ENCODE measurements at places on chromosomes 6 and 20. TPM values are rescaled to one million over a fixed set of nuclear protein-coding genes. Genes with fewer than 3 reads are reported as not detected.
A peak's percentile ranks its signal among the peaks of the same experiment; 100 is the strongest.

Gene KCNS1
- not detected for total RNA-seq

Gene PRICKLE4
- 2.9 TPM for total RNA-seq

Gene ARG1
- 0.69 TPM for total RNA-seq

Gene ANKRD66
- not detected for total RNA-seq

Gene WDR27
- total RNA-seq, result 60.6 TPM

Gene C6orf47
- 13.4 TPM for total RNA-seq

Gene SNAP25
- 0.39 TPM for total RNA-seq

Gene SLC22A16
- not detected for total RNA-seq

Gene SRSF12
- not detected for total RNA-seq

GRCh38 chr20:33992923-33993575 lies 662 bp upstream of the RALY start:
- DNase-seq, result peak; percentile 95

DNA sequence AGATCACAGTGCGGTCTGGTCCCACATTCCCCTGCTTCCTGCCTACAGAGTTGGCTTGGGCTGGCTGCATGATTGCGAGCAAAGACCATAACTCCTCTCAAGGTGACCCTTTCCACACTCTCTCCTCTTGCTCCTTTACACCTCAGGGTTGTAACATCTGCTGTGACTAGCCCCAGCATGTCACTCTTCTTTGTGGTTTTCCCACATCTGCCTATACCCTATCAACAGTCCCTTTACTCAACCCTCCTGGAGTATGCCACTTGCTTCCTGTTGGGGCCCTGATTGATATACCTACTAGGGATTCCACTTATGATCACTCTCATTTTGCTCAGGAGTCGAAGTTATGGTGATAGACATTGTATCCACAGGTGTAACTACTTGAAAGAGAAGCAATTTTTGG lies 58.9 kb upstream of the SGK1 start:
- no peak for DNase-seq

DNA sequence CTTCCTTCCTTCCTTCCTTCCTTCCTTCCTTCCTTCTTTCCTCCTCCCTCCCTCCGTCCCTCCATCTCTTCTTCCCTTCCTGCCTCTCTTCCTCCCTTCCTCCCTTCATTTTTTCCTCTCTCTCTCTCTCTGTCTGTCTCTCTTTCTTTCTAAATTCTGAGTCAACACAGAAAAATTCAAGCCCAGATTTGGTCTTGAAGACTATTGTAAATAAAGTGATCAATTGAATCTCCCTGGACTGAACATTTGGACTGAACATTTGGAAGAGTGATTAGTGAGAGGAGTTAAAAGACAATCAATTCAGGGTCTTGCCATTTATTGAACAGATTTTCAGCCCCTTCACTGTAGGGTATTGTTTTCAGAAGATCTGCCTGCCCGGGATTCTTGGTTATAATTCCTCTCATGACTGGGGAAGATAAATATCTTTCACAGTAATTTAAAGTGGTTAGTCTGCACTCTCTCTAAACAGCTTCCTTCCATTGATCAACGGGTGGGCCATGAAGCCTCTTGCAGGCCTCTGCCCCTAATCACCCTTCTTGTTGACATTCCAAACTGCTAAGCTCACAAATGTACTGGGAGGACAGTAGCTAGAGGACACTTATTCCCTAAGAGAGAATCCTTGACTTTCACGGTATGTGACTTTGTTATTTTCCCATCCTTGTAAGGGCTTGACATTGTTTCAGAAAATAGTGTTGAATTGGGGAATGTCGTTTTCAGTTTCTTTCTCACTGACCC lies 101.7 kb upstream of the BMP2 start:
- no peak for DNase-seq

GRCh38 chr6:109263873-109264700 lies 118.2 kb downstream of the CD164 start:
- DNase-seq, result no peak

- DNase-seq, result no peak
These were observed 186.1 kb downstream of the JARID2 start for GRCh38 chr6:15431762-15432483.

DNA sequence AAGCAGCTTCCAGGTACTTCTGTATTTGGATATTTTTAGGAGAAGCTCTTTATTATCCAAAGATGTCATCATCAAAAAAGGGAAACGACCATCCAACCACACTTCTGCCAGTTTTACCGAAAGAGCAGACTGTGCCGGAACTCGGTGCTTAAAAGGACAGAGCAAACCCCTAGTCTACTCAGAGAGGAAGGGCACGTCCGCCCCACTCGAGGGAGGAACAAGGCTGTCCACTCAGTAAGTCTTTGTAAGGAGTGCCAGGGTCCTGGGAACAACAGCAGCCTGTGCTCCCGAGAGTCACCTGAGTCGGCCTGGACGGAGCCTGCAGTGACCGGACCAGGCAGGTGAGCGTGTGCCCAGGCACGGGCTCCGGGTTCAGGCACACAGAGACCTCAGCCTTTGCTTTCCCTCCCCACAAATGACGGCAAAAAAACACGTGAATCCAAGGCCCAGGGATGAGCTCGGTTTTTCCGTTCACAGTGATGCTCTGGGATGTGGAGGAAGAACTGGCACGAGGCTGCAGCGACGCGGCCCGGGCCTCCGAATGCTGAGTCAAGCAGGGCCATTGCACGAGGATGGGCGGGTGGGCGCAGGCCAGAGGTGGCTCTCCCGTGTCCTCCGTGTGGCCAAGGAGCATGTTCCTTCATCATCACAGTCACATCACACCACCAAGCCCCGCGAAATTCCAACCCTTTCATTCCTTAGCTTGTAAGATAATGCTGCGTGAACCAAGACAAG lies 17.4 kb upstream of the SLCO4A1 start:
- no peak for DNase-seq

DNA sequence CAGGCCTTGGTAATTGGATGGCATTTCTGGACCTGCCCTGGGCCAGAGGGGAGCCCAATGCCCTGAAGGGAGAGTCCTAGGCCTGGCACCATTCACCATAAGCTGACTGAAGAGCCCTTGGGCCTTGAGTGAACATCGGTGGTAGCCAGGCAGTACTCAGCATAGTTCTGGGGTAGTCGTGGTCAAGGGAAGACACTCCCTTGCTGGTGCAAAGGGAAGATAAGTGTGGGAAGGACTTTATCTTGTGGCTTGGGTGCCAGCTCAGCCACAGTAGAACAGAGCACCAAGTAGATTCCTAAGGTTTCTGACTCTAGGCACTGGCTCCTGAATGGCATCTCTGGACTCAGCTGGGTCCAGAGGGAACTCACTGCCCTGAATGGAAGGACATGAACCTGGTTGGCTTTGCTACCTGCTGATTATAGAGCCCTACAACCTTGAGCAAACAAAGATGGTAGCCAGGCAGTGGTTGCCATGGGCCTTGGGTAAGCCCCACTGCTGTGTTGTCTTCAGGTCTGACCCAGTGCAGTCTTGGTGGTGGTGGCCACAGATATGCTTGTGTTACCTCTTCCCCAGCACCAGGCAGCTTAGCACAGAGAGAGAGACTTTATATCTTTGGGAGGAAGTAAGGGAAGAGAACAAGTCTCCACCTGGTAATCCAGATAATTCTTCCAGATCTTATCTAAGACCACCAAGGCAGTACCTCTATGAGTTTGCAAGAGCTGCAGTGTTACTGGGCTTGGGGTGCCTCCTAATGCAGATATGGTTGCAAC lies 83.5 kb downstream of the PRDM13 start:
- no peak for DNase-seq

- no peak for DNase-seq
These were observed 880.8 kb upstream of the SLC35B3 start for GRCh38 chr6:9315966-9316650.

GRCh38 chr20:32062776-32063170 lies 10.7 kb downstream of the HCK start:
- no peak for DNase-seq

GRCh38 chr6:29760328-29760727 lies 37.1 kb downstream of the HLA-F start:
- DNase-seq, result no peak
